Kidney capillary endothelial cell (primary cell): ENCODE measurements at places on chromosomes 3 and 15.

DNA sequence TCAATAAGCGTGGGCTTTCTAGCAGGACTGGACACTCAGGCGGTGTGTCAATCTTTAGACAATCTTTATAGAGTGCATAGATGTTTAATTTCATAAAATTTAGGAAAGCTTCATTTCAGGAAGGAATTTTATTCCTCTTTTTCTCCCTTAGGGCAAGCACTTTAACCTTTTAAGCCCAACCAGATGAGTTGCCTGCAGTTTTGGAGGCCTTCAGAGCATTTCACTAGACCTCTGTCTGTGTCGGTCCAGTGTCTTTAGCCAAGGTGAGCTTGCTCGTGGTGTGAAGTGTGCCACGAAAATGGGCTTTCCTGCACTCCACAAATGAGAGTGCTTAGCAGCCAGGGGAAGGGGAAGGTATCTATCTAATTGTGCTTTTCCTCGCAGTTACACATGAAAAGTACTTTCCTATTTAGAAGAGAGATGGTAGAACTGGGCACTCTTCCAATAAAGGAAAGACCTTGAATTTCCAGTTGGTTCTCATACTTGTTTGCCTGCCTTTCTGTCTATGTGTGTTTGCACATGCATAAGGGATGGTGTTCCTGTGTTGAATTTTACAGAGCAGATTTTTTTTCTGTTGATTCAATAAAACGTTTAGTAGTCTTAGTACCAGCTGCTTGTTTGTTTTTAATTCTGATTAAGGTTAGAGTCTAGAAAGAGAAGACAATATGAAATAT lies 53.6 kb downstream of the FEZF2 start:
- no peak for DNase-seq

- no peak for DNase-seq
Measured at GRCh38 chr3:129060276-129061022, at the start of gene GP9. Gene GP9, plus strand, starts transcription at chr3:129060779. Its CDS starts 961 bp downstream, at chr3:129061740.

DNA sequence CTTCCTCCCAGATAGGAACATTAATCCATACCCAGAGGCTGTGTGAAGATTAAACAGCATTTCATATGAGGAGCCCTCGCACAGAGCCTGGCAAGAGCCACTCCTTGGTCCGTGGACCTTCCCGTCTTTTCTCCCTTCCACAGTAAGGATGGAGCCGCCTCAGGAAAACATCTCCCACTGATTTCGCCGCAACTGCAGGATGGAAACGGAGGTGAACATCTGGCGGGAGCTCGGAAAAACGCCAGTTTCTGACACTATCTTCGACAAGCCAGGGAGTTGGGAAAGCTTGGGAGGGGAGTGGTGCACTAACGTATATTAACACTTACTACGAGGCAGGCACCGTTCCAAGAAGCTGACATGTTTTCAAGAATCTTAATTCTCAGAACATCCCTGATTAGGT lies 157.9 kb downstream of the XXYLT1 start:
- DNase-seq: no peak

DNA sequence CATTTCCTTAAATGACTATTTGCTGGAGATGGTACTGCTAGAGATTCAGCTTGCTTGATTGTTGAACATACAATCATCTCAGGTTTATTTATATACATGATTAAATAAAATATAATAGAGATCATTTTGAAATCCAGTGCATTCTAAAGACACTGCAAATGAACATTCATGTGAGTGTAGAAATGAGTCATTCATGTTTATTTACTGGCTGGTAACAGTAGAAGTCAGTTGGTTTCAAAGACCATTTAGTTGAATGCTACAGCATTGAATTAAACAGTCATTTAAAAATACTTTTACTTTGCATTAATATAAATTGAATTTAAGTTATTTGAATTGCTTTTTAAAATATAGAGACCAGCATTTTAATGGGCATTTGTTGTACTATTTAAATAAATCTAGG lies 551.9 kb upstream of the GOLIM4 start:
- DNase-seq: no peak
